Left kidney (tissue), 8 donors: ENCODE measurements at places on chromosomes 1 and 21. TPM values are rescaled to one million over a fixed set of nuclear protein-coding genes. Genes with fewer than 3 reads are reported as not detected.

Gene C1orf94
- not detected for polyA plus RNA-seq

Gene CD48
- polyA plus RNA-seq = 0.80 TPM

Gene NBPF26
- polyA plus RNA-seq = 17.0 TPM

Gene FBXO2
- polyA plus RNA-seq = 0.35 TPM

GRCh38 chr1:165456861-165457260, 11.9 kb upstream of the RXRG start:
- no peak for DNase-seq

DNA sequence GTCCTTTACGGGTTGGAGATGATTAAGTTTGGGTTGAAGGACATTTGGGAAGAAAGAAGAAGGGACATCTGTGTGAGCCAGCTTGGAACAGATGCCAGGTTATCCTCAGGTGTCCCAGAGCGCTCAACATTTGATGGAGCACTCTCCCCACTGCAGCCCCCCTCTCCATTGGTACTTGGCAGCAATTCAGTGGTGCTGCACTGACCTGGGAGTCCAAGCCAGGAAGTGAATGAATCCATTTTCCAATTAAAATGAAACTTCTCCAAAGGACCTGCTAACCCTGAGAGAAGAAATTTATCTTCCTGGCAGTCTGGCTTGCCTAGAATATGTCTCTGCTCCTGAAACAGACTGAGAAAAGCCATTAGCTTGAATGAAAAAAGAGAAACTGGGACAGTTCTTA, 67.1 kb downstream of the FGGY start:
- DNase-seq = no peak
